ENCODE measurements at places on chromosomes 2 and 18.

DNA sequence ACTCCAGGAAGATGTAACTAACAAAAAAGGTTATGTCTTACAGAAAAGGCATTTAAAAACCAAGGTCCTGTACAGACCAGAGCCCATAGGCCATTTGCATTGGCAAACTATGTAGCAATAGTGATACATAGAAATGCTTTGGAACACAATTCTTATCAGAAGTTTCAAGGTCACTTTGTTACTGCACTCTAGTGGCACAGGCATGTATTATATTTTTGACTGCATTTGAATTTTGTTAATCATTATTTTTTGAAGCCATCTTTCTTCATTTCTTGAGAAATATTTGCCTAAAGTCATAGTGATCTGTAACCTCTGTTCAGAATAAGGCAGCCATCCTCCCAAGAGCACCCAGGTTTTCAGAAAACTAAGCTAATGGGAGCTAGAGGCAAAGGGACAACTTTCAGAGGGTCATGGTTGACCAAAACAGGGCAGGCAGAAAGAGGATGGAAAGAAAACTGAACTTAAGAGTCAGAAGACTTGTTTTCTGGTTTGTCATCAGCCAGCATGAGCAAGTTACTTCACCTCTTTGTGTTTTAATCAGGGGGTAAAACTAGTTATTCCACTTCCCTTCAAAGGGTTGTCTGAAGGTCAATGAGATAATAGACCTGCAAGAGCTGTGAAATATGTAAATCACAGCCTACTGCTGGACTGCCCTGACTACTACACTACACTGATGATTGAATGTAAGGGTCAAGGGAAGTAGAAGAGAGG lies 41.5 kb downstream of the SLC38A11 start:
- DNase-seq: peak; percentile 24

- DNase-seq: no peak
These were observed 98.0 kb upstream of the ITGA6 start for GRCh38 chr2:172329416-172329773.

DNA sequence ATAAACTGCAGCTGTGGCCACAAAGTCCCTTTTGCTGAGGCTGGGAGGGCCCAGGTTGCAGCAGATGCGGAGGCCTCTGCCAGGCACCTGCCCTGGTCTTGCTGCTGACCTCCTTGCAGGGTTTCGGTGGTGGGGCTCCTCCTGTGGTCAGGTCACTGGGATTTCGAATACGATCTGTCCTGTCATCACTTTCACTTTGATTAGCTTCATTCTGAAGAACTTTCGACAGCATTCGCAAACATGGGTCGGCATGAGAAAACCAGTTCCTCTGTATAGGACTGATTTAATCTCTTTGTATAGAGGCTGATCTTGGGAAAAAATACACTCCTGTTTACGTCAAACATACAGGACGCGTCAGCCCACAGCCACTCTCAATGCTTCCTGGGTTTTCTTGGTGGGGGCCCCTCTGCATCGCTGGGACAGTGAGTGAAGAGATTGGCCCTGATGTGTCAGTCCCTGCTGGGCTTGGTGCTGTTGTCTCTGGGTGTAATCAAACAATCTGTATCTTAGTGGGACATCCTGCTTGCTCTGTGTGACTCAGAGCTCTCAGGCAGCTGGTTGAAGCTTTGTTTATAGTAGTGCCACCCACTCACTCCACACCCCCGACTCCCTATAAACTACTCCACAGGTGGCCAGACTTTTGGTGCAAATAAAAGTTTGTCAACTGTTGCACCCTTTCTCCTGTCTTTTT lies 209.4 kb upstream of the CXCR4 start:
- DNase-seq: peak; percentile 31

GRCh38 chr18:52567360-52567759 lies 227.4 kb downstream of the DCC start:
- DNase-seq: no peak

DNA sequence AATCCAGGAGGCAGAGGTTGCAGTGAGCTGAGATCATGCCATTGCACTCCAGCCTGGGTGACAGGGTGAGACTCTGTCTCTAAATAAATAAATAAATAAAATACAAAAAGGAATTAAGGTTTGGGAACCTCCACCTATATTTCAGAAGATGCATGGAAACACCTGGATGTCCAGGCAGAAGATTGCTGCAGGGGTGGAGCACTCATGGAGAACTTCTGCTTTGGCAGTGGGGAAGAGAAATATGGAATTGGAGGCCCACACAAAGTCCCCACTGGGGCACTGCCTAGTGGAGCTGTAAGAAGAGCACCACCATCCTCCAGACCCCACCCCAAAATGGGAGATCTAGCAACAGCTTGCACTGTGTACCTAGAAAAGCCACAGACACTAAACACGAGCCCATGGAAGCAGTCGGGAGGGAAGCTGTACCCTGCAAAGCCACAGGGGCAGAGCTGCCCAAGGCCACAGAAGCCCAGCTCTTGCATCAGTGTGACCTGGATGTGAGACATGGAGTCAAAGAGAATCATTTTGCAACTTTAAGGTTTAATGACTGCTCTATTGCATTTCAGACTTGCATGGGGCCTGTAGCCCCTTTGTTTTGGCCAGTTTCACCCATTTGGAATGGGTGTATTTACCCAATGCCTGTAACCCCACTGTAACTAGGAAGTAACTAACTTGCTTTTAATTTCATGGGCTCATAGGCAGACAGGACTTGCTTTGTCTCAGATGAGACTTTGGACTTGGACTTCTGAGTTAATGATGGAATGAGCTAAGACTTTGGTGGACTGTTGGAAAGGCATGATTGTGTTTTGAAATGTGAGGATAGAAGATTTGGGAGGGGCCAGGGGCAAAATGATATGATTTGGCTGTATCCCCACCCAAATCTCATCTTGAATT lies 265.3 kb downstream of the ZEB2 start:
- no peak for DNase-seq

- DNase-seq: peak; percentile 72
These were observed 217.7 kb downstream of the ZBTB7C start for GRCh38 chr18:48191494-48191893.

- DNase-seq: no peak
These were observed 108.2 kb downstream of the GAREM1 start for GRCh38 chr18:32362484-32362883.

GRCh38 chr2:115910270-115910669 lies 1467.8 kb downstream of the DPP10 start:
- DNase-seq: no peak

DNA sequence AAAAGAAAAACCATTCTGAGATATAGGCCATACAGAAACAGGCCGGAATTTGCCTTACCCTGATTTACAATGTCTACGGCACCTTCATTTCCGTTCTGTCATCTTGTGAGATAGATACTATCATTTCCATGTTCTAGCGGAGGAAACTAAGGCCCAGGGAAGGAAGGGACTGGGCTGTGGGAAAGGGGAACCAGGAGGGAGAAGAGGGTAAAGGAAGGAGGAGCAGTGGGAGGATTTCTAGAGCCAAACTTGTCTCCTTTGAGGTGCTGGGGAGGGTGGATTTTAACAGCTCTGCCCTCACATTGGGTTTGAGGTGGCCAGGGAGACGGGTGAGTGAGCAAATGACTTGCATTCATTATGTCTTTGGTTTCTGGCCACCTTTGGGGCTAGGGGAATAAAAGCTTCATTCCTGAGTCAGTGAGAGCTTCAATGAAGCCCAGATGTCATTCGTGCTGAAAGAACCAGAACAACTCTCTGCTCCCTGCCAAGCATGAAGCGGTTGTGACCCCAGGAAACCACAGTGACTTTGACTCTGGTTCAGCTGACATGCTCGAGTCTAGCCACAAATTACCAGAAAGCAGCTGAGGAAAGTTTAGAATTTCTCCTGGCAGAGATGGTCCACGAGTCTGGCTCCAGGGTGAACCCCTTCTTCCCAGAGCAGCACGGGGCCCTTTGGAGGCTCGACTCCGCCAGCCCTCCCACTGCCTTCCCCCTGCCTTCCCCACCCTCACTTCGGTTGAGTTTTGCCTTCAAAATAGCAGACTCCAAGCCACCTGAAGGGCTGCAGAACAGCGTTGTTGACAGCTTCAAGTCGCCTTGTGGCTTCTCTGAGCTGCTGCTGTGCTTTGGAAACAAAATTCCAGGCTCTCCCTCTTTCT lies 3.8 kb downstream of the ACTG2 start:
- DNase-seq: peak; percentile 43

DNA sequence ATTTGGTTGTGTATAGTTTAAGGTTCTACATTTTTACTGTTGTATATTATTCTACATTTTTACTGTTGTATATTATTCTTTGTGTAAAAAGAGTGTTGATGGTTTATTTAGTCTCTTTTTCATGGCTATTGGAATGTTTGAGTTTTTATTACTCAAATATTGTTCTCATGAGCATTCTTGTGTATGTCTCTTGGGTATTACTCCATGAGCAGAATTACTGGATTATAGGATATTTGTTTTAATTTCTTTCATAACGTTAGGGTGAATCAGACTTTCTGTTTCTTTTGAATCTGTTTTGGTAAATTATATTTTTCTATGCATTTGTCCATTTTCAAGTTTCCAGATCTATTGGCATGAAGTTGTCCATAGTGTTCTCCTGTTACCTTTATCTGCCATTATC lies 111.6 kb downstream of the DYNAP start:
- no peak for DNase-seq

- DNase-seq: no peak
These were observed 23.5 kb upstream of the KLF11 start for GRCh38 chr2:10019602-10020400.

GRCh38 chr18:76673281-76674185 lies 148.8 kb upstream of the ZNF236 start:
- no peak for DNase-seq

DNA sequence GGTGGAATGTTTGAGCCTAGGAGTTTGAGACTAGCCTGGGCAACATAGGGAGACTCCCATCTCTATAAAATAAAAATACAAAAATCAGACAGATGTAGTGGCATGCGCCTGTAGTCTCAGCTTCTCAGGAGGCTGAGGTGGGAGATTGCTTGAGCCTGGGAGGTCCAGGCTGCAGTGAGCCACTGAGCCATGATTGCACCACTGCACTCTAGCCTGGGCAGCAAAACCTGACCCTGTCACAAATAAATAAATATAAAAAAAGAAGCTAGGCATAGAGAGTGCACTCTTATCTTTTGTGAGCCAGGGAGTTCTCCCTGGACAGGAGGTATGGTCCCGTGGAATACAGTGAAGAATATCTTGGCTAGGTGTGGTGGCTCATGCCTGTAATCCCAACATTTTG lies 11.0 kb upstream of the KYNU start:
- no peak for DNase-seq

- DNase-seq: no peak
These were observed 2.9 kb upstream of the SNRNP27 start for GRCh38 chr2:69890881-69891280.

DNA sequence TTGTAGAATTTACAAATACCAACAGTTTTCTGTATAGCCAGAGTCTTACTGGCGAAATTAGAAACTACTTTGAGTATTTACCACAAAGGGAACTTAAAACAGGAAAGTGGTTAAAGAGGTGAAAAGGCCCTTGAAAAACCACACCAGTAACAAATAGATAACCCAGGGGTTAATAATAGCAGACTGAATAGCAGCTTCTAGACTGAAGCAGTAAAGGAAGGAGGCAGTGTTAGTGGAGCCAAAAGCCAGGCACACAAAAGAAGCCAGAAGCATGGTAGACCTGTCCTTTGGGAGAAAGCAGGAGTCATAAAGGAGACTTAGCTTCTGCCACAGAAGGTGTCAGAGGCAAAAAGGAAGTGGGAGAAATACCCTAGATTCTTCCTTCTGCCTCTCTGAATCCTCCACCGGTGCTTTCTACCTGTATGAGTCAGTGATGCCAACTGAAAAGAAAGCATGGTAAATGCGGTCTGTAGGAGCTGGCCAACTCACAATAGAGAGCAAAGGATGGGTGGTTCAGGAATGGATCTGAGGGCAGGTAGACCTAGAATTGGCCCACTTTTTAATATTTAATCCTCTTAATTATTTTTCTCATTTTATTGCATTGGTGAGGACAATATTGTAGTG lies 97.3 kb downstream of the ARL6IP6 start:
- DNase-seq: no peak

- no peak for DNase-seq
These were observed 66.4 kb downstream of the BABAM2 start for GRCh38 chr2:27956888-27957287.

DNA sequence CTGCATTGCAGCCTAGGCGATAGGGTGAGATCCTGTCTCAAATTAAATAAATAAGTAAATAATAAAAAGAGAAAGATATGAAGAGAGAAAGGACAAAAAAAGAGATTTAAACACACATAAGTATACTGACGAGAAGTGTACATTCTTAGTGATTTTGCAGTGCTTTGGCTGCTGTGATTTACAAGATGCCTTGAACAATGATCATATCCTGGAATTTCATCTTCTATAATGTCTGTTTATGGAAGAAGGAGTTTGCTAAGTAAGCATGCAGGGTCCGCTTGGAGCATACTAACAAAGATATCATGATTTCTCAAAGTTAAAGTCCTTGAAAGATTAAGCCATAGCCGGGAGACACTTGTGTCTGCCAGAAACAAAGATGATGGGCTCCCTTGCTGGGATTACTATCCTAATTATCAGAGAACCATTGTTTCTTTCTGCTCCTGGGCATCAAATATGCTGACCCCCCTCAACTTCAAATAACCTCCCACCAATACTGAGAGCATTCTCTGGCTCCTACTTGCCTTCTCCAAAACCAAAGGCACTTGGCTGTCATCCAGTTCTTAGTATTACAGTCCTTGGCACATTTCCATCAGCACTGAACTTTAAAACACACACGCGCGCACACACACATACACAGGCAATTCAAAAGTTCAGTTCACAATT lies 47.5 kb upstream of the STAM2 start:
- DNase-seq: peak; percentile 93

DNA sequence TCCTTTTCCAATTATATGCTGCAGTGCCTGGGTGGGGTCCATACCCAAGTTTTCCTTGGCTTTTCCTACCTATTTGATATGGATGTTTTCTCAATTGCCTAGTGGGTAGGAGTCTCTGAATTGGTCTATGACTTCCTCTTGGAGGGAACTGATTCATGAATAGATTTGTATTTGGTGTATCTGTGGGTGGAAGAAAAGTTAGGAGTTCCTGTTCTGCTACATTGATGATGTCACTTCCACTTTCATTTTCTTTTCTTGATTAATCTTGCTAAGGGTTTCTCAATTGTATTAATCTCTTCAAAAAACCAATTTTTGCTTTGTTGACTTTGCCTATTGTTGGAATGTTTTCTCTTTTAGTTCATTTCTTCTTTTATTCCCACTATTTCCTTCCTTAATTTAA lies 37.4 kb upstream of the SLC9A2 start:
- DNase-seq: no peak

- DNase-seq: no peak
These were observed 170.0 kb downstream of the TXNL1 start for GRCh38 chr18:56468396-56468795.

GRCh38 chr18:56935434-56936040 lies 211.3 kb upstream of the BOD1L2 start:
- peak; percentile 42 for DNase-seq

All from eye (tissue), 1 donor.